Peyer's patch (tissue), 4 donors: ENCODE measurements at places on chromosomes 16 and 17. TPM values are rescaled to one million over a fixed set of nuclear protein-coding genes. Genes with fewer than 3 reads are reported as not detected.

The ARSG gene
- 29.7 TPM for total RNA-seq

The CFAP97D1 gene
- not detected for total RNA-seq

The EVI2A gene
- total RNA-seq: 12.4 TPM

The MYH2 gene
- total RNA-seq: not detected

The SPNS3 gene
- total RNA-seq: not detected

The SGSM2 gene
- 151 TPM for total RNA-seq

The BCAR1 gene
- total RNA-seq: 227 TPM

The PLCD3 gene
- 44.4 TPM for total RNA-seq

The NXPH3 gene
- total RNA-seq: not detected

The GDPD1 gene
- 9.3 TPM for total RNA-seq

The GID4 gene
- 9.5 TPM for total RNA-seq

The SETD1A gene
- total RNA-seq: 10.0 TPM

The WWOX gene
- 63.9 TPM for total RNA-seq
